ENCODE measurements at places on chromosomes 16 and 17.

- no peak for DNase-seq
These were observed 60.2 kb downstream of the RPGRIP1L start for GRCh38 chr16:53643474-53643873.

- DNase-seq, result no peak
These were observed 91.3 kb downstream of the SNX29 start for GRCh38 chr16:12067714-12068401.

- peak; percentile 80 for DNase-seq
These were observed at the start of gene STARD3 for GRCh38 chr17:39636927-39637736. STARD3 (plus strand) TSS chr17:39637144; CDS start chr17:39653532, 16,388 bp downstream.

- DNase-seq, result no peak
These were observed 15.1 kb downstream of the CEP20 start for GRCh38 chr16:15873301-15873700.

- DNase-seq, result no peak
These were observed 345.2 kb upstream of the TBX2 start for GRCh38 chr17:61054436-61054835.

GRCh38 chr16:25812215-25812614 is 120.5 kb downstream of the HS3ST4 start:
- no peak for DNase-seq

DNA sequence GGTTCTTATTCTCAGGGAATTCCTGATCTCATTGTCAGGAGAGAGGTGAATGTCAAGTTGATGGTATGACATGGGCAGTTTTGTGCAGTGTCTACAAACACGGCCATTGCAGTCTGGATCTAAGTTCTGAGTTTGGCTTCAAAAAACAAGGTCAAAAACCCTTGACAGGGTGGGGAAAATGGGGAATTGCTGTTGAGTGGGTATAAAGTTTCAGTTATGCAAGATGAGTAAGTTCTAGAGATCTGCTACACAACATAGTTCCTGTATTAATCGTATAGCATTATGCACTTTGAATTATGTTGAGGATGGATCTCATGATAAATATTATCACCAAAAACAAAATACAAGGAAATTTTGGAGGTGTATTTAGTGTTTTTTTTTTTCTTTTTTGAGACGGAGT is 36.6 kb upstream of the CARMIL2 start:
- no peak for DNase-seq

GRCh38 chr17:8997994-8998628 is 23.2 kb upstream of the NTN1 start:
- peak; percentile 59 for DNase-seq

DNA sequence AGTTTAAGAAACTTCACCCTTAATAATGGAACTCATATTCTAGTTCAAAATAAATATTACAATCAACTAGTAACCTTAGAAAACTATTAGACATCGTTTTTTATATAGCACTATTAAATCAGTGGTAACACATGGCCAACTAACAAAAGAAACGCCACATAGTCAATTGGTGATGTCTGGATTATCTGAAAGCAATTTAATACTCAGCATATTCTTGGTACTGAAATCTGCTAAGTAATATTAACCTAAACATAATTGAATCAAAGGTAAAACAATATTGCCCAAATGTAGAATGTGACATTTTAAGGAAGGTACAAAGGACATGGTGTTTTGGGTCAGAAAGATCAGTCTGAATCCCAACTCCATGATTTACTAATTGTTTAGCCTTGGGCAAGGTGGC is 11.1 kb upstream of the RSL1D1 start:
- DNase-seq, result no peak

DNA sequence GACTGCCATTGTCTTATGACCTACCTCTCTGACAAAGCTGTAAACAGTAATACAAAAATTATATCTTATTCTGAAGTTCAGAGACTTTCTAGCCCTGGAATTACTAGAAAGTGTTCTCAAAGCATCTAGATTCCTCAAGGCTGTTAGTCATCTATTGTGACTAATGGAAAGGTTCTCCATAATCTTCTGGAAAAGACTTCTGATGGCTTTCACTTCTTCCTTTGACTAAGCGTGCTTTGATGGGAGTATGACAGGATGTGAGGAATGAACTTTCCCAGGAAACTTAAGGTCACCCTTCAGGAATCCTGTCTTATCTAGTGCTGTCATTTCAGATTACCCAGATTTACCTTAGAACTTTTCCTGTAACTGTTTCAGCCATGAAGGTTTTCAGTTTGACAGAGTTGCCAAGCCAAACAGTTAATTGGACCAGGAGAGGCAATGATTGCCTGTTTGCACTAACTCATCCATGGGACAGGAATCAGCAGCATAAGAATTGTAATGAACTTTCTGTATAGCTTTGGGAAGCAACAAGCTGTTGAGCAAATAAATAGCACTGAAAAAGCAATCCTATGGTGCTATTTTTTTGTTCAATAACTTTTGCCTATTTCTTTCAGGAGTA is 43.5 kb downstream of the AP2B1 start:
- DNase-seq, result no peak

DNA sequence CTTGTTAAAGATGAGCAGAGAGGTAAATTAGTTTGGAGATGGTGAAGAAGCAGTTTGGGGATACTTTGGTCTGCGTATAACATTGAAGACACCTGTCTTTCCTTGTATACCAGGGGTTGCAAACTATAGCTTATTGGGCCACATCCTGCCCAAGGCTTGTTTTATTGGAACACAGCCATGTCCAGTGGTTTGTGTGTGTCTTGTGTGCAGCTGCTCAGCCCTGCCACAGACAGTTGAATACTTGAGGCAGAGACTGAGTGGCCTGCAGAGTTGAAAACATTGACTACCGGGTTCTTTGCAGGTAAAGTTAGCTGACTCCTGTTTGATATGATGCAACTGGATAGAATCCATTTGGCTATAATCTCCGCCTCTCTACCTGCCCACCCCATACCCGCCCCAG is 224.4 kb downstream of the PRKCA start:
- DNase-seq, result no peak

DNA sequence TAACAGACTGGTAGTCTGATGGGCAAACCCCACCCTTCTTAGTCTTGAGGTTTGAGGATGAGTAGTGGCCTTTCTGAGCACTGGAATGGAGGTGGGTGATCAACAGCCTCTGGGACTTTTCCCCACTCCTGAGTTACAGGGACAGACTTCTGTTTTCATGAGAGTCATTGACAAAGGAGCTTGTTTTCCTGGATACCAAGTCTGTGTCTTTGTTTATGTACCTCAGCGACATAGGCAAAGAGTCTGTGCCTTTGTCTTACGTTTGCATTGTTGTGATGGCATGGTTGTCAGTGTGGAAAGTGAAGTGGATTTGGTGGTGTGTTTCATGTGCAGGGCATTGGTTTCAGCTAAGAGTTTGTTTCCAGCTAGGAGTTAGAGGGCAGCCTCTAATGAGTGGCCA is 17.5 kb downstream of the EPN2 start:
- DNase-seq, result no peak

GRCh38 chr16:47865337-47865855 is 290.4 kb downstream of the ABCC12 start:
- no peak for DNase-seq

DNA sequence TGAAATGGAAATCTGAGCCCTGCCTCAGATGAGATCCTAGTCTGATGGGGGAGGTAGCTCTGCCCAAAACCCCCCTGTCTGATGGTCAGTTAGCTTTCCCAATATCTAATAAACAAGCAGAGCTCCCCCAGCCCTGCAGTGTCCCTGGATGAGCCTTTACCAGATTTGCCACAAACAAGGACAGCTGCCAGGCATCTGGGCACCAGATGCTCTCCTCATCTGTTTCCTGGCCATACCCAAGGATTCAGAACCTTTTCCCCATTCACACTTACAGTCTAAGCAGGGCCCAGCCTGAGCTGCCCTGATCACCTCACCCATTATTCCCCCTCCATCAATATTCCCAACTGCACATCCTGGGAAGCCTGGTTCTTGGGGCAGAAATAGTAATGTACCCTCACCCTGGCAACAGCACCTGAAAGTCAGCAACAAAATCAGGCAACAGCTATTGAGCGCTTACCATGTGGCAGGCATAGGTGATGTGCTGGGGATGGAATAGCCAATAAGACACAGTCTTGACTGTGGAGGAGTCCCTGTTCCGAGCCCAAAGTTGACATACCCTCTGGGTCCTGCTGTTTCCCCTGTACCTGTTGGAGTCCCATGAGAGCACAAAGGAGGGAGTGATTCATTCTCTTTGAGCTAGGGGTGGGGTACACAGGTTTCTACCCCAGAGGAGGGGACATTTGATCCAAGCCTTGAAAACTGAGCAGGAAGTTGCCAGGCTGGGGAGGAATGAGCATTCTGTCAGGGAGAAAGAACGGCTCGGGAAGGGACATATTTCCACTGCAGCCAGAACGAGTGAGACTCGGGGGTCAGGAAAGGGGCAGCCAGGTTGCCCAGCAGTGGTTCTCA is 147.4 kb downstream of the TMEM132E start:
- DNase-seq, result no peak

DNA sequence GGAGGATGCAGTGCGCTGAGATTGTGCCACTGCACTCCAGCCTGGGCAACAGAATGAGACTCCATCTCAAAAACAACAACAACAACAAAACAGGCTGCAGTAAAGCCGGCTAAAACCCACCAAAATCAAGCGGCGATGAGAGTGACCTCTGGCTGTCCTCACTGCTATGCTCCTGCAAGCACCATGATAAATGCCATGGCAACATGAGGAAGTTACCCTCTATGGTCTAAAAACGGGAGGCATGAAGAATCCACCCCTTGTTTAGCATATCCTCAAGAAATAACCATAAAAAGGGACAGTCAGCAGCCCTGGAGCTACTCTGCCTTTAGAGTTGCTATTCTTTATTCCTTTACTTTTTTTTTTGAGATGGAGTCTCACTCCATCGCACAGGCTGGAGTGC is 8.4 kb upstream of the LGALS3BP start:
- no peak for DNase-seq

- DNase-seq, result no peak
These were observed 19.5 kb downstream of the RAP1GAP2 start for GRCh38 chr17:2815781-2816185.

- DNase-seq, result no peak
These were observed 7.7 kb upstream of the TBKBP1 start for GRCh38 chr17:47686276-47686635.

Data from effector memory CD4-positive, alpha-beta T cell (primary cell).